T1000 (cell line): ENCODE measurements at places on chromosomes 7 and 10.

- DNase-seq, result no peak
These were observed 22.9 kb upstream of the ABCA13 start for GRCh38 chr7:48148311-48148710.

- no peak for DNase-seq
These were observed 35.5 kb upstream of the HABP2 start for GRCh38 chr10:113517165-113517900.

DNA sequence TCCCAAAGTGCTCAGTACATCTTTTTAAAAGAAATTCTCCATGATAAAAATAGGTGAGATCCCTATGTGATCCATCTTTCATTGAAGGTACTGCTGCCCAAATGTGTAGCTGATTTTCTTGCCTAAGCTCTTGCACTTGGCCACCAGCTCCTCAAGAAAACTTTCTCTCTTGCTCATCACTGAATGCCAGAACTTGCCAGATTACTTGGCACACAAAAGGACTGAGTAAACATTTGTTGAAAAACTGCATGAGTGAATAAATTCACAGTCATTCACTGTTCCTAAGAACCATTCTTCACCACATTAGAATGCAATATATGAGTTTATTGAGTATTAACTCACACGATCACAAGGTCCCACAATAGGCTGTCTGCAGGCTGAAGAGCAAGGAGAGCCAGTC lies 99.9 kb downstream of the TRIL start:
- DNase-seq, result no peak

DNA sequence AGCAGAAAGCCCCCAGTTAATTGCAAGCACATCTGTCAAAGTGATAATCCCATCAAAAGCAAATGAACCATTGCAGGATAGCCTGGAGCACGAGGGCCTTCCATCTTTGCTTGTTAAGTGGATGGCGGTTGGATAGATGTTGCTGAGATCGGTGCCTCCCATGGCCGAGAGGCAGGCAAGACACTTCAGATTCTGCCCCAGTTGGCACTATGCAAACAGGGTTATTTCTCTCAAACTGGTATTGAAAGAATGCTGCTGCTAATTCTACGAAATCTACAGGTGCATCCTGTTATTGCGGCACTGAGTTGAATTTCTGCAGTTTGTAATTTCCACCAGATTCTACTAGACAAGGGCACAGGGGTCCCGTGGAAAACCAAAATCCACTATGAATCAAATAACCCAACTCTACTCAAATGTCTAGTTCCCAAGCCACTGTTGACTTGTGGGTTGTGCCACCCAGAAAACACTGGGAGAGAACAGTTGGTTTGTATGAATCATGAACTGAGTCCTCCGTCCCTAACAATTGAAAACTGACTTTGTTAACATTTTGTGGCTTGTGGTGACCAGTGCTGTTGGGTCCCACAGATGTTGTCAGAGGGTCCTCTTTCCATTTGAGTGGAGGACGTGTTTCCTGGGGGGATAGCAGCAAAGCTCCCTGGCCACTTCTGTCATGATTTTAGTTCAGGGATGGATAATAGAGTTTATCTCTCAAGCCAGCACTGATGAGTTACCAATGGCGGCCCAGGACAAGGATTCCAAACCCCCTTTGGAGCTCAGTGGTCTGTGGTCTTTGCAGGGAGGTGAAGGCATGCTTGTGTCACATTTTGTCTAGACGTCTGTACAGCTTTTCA lies 7.1 kb upstream of the IL2RA start:
- no peak for DNase-seq

GRCh38 chr10:8242295-8242872 lies 187.9 kb downstream of the GATA3 start:
- DNase-seq, result no peak

DNA sequence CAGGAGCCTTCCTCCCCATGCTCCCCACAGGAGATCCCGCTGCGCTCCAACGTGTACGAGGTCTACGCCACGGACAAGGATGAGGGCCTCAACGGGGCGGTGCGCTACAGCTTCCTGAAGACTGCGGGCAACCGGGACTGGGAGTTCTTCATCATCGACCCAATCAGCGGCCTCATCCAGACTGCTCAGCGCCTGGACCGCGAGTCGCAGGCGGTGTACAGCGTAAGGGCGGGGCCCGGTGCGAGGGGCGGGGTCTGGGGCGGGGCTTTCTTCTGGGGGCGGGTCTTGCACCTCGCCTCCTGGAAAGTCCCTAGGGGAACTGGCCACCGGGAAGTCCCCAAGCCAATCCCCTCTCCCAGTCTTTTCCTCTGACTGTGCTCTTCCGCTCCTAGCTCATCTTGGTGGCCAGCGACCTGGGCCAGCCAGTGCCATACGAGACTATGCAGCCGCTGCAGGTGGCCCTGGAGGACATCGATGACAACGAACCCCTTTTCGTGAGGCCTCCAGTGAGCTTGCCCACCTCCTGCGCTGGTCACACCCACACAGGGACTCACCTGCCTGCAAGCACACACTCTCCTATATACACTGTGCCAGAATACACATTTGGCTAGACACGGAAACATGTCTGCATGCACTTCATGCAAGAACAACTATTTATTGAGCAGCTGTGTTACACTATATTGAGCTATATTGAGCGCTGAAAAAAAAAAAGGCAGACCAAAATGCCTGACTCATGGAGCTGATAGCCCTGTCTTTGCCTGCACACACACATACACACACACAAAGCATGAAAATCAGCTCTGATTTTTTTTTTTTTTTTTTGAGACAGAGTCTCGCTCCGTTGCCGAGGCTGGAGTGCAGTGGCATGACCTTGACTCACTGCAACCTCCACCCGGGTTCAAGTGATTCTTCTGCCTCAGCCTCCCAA lies 32.7 kb upstream of the VSIR start:
- no peak for DNase-seq

DNA sequence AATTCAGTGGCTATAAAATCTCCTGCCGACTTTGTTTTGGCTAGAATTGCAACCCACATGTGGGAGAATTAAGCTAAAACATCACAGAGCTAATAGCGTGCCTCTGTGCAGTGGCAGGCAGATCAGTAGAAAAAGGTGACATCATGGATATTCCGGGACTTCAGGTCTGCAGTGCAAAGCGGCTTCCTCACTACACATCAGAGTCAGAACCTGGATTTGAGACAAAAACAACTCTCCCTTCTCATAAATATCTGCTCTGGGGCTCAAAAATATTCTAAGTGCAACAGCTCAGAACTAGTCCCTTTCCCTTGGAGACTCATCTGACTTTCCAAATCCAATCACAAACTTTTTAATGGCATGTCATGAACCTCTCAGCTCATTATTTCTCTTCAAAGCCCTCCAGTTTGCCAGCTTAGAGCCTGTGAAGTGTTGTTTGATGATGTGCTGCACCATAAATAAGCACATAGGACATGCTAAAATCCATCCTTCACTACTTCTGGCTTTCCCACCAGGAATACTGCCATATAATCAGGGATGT lies 337.1 kb downstream of the RNLS start:
- DNase-seq, result no peak

DNA sequence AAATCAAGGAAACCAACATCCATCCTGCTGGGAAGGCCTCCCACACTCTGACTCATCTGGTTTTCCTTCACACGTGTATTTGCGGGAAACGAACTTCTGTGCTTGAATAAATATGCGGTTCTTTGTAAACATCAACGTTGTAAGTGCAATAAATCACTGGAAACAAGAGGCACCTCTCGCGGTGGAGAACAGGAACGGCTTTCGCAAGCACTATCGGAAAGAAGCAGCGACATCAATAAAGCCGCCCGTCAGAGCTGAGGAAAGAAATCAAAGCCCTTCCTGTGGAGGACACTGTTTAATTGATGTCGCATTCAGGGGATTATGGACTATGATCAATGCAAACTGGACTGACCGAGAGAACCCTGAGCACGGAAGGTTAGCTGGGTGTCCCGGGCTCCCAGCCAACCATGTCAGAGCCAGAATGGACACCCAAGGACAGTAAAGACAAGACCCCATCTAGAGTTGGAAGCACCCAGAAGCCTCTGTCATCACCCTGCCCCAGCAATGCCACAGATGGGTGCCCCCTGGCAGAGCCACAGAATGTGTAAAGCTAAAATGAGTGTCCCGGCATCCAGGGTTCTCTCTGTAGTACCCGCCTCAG lies 37.6 kb downstream of the OAT start:
- DNase-seq, result no peak

- no peak for DNase-seq
These were observed 693.1 kb downstream of the PARD3 start for GRCh38 chr10:34121781-34122622.

- DNase-seq, result no peak
These were observed 918.6 kb upstream of the AUTS2 start for GRCh38 chr7:68679459-68680234.

- DNase-seq, result no peak
These were observed 512.6 kb downstream of the LRMDA start for GRCh38 chr10:75944061-75944460.

DNA sequence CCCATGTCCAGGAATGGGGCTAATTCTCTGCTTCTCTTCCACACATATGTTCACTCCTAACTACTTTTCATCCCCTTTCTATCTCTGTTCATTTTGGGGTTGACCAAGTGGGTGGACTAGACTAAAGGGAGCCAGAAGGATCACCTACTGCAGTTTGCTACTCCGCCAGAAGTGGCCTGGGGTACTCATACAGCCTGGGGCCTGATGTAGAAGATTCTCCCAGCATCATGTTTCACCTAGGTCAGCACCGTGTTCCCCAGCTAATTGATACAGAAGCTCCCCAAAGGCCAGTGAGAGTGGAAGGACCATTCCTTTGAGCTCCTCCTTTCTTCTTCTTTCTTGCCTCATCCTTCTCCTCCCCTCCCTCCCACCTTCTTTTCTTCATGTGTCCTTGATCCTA lies 19.6 kb upstream of the IFRD1 start:
- no peak for DNase-seq

- no peak for DNase-seq
These were observed 200.3 kb downstream of the PRPF18 start for GRCh38 chr10:13787015-13787421.

- DNase-seq, result no peak
These were observed 22.7 kb downstream of the DHTKD1 start for GRCh38 chr10:12091421-12091820.

- no peak for DNase-seq
These were observed 225.2 kb downstream of the ZWINT start for GRCh38 chr10:56135828-56136227.

GRCh38 chr10:104336821-104337467 lies 1.3 kb downstream of the ITPRIP start:
- no peak for DNase-seq

DNA sequence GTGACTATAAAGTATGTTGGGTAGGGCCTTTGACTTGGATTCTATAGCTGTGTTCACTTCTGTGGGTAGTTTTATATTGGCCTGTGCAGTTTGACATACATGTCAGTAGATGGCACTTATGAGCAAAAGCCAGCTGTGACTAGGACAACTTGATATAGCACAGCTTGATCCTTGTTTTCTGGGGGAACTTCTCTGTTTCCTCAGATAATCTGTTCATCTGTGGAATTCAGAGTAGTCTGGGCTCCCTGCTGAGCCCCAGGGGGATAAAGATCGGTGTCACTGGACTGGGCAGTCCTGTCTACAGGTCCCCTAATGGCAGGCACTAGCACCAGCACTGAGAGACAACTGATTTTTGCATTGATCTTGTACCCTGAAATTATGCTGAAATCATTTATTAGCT lies 25.4 kb downstream of the CYP2C9 start:
- DNase-seq, result peak; percentile 18

GRCh38 chr10:80382989-80383388 lies 25.4 kb upstream of the PRXL2A start:
- peak; percentile 6 for DNase-seq

- no peak for DNase-seq
These were observed 595.5 kb upstream of the PFKP start for GRCh38 chr10:2471811-2472210.

DNA sequence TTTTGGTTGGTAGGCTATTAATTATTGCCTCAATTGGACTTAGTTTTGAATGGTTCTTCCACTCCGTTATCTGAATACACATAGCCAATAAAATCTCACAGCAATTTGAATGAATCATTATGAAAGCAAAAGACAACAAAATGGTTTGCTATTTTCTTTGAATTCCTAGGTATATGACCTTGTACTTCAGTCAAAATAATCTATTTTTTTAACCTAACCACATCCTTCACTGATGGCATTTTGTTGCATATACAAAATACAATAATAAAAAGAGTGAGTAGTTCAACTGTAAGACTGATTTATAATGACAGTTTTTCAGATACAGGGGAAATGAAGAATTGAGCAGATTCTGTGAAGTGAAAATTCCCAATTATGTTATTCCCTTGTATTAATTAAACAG lies 433.1 kb downstream of the HTR7 start:
- DNase-seq, result no peak

DNA sequence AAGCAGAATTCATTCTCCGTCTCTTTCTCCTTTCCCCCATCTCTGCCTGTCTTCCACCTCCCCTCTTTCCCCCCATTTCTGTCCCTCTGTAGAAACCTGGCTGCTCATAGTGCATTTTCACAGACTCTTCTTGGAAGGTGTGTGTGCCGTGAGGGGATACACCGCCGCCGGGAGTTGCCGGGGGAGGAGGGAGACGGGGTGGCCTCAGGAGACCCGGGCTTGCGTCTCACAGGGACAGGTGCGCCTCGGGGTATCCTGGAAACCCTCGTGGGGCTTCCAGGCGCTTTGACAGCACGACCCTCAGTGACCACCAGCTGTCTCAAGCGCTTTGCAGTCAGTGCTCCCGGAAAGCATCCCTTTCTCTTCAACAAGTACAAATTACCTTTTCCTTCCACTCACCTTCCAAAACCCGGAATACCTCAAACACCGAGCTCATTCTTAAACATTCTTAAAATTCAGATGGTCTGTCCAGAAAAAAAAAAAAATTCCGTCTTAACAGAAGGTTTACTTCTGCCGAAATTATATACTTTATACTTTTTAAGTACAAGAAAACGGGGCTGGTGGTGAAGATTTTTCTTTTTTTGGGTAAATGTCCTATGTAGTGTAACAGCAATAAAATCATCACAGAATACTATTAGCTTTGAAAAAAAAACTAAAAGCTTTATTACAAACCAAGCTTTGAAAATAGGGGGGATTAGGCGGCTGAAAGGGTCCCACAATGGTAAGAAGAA lies 8.2 kb downstream of the EMX2 start:
- no peak for DNase-seq
